Left ventricle myocardium superior (tissue), 1 donor: ENCODE measurements at places on chromosomes 7 and 10.

DNA sequence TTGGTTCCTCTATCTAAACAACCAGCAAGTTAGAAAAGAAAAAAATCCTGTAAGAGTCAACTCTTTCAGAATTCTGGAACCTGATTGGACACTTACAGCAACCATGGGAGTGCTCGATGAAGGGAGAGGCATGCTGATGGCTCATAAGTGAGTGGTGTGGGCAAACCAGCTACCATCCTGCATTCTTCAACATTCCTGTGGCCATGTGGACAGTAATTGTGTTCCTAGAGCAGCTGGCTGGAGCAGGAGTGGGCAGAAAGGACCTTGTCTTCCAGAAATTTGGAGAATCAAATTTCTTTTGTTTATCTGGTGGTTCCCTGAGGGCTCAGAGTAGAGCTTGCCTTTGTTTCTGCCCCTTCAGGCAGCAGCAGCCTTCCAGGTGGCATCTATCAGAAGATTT lies 22.5 kb upstream of the MYL7 start:
- no peak for DNase-seq

- DNase-seq: no peak
Observed at GRCh38 chr10:2509081-2509531, 558.2 kb upstream of the PFKP start.

- DNase-seq: no peak
Observed at GRCh38 chr10:12702215-12702770, 299.2 kb downstream of the CCDC3 start.

DNA sequence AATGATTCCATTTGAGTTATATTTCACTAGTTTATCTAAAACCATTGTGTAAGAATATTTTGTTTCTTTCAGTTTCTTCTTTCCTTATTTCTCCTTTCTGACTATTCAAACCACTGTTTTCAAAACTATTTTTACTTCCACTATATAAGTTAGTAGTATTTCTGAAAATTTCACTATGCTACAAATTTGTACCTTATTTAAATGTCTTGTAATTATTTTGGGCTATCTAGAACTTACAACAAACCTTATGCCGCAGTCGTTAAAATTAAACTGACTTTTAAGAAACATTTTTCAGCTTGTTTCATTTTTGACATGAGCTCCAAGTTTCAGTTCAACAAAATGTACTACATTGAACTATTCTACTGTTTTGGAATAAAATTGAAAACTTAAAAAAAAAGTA lies 1.8 kb downstream of the TFEC start:
- DNase-seq: no peak
